ENCODE measurements at places on chromosomes 7 and 10.

DNA sequence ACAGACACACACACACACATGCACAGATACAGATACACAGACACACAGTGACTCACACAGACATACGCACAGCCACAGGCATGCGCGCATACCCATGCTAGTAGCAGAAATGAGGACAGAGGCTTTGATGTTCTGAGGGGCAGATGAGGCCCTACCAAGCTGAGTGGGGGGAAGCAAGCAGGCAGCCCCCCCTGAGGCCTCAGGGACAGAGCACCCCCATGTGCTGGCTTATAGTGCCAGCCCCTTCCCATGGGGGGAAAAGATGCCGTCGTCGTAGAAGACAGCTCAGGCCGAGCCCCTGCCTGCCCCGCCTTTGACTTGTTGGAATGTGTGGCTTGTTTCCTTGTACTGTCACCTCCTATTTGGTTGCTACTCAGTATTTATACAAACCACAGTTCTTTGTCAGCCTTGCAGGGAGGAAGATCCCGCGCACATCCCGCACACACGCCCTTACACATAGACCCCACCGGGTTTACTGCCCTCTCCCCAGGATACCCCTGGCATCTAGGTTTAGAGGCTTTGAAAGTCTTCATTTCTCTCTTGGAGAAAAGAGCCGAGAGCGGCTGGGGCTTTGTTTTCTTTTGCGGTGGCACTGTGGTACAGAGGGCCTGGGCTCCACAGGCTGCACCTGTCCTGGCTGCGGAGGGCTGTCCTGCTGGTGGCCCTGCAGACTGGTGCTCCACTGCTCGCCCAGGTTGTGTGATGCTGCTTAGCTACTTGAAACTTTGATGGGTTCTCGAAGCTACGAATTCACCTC, 112.5 kb downstream of the DOCK1 start:
- DNase-seq, result no peak

GRCh38 chr10:111698711-111699110, 484.9 kb downstream of the GPAM start:
- no peak for DNase-seq

DNA sequence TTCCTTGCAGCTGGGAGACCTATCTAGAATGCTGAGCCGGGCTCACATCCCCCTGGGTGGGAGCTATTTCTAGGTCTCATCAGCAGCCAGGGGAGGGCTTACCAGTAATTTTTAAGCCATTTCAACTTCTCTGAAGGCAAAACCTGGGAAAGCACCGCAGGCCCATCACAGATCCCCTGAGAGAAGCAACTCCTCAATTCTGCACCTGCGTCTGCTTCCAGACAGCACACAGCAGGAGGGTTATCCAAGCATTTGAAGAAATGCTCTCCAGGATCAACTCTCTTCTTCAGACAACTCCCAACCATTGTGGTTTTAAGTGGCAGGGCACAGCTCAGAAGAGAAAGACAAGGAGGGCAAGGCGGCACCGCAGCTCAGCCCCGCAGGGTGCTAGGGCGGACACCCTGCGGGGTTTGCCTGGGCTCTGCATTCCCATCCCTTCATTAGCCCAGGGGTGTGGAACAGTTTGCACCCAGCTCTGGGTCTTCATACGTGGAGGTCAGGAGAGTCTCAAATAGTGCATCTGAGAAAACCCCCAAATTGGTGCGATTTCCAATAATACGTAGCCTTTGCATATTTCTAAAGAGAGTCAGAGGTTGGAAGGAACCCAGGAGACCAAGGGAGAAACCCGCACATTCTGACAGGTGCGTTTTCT, 618.7 kb downstream of the DNAJB6 start:
- DNase-seq, result no peak

DNA sequence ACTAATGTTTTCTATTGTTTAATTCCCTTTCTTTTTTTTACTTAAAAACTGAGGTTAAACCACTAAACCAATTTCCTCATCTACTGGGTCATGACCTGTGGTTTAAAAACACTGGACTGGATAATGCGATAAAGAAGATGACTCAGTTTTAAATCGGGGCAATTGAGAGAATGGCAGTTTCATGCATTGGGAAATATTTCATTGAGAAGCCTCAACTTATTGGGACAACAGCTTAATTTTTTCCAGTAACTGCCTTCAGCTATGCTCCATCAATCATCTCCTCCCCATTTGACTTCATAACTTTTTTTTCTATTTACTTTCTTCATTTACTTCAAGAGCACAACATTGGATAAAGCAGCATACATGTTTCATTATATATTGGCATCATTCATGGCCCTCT, 61.8 kb upstream of the MET start:
- DNase-seq, result no peak

GRCh38 chr7:150799741-150800580, at the start of gene TMEM176B:
Gene TMEM176B, minus strand, starts transcription at chr7:150800364. Its CDS starts 3,795 bp downstream, at chr7:150796569.
- DNase-seq, result no peak

- no peak for DNase-seq
Measured at GRCh38 chr7:68200051-68200670, 1203.5 kb downstream of the TYW1 start.

- no peak for DNase-seq
Measured at GRCh38 chr7:151226560-151226874, 488 bp downstream of the ABCF2 start.

GRCh38 chr7:1812509-1813393, 142.7 kb downstream of the ELFN1 start:
- no peak for DNase-seq

DNA sequence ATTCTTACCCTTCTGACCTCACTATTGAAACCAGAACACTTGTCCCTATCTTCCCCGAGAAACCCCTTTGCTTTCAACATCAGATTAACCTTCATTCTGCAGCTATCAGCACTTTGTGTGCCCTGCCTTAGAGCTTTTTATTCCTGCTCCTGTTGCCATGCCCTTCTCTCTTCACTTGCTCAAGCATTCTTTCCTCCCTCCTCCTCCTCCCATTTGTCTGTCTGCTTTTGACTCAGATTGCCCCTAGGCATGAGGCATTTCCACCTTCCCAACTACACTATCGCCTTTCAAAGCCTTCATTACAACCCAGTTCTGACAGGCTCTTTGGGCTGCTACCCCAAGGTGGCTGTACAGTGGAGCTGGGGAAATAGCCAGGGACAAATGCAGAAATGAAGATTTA, 143.3 kb downstream of the SLC25A13 start:
- no peak for DNase-seq

GRCh38 chr10:86117051-86117450, 249.5 kb downstream of the GRID1 start:
- DNase-seq, result no peak

DNA sequence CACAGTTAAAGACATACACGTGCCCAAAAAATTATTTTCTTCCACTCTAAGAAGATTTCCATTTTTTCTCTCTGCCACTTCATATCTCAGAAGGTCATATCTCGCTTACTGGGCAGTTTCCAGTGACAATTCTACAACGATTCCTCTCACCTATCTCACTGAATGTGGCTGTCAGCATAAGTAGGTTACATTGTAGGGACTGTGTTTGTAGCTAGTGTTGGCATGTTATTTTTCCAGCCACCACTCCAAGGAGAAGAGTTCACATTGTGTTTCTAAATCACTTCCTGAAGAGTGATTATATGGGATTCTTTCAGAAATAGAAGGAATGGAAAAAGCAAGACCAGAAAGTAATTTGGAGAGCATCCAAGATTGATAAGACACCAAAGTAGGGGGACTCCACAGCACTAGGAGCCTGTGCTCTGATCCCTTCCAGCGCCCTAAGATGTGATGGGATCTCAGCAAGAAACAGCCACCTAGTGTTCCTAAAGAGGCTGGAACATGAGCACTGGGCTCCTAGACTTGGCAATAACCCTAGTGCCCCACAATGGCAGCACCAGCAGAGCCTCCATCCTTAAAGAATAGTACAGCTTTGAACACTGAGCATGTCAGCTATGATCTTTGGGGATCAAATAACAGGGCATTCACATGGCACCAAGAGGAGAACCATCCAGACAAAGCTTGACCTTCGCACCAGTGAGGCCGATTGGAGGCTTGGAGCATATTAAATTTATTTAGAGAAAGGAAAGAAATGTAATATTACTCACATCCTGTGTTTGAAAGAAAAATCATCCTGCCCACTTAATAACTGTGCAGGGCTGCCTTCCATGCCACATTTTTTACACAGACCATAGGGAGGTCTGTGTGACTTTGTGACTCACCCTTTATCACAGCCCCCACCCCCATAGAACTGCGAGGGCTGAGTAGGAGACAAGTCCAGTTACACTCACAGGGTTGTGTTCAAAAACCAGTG, 51.8 kb downstream of the CAV1 start:
- no peak for DNase-seq

- no peak for DNase-seq
Measured at GRCh38 chr7:8221567-8221966, 40.4 kb downstream of the ICA1 start.

GRCh38 chr7:147029953-147030352, 913.4 kb downstream of the CNTNAP2 start:
- DNase-seq, result no peak

DNA sequence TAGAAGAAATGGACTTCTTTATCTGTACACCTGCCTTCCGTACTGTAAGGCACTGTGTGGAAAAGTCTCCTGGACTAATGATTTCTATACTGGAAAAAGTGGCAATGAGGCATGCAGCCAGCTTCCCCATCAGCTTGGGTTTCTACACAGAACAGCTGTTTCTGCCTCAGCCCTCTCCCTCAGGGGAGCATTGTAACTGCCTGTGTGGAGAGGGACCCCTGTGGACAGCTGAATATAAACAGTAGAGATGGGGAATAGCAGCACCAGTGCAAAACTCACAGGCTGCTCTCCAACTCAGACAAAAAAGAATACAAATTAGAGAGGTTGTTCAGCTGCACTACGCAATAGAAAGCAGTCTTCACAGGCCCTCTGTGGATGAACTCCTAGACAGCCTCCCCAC, 451.3 kb upstream of the MBL2 start:
- peak; percentile 6 for DNase-seq

DNA sequence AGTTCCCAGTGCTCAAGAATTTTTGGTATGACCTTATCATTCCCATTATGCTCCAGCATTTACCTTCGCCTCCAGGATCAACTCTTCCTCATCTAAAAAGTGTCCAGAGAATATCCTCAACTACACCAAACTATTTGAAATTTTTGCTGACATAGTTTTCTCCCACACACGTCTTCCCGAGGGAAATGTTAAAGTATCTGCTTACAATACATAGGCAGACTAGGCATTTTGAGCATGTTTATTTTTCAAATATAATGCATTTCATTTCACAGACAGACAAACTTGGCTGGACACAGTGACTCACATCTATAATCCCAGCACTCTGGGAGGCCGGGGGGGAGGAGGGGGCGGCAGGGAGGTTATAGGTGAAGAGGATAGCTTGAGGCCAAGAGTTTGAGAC, 177.1 kb upstream of the TRIM24 start:
- no peak for DNase-seq

DNA sequence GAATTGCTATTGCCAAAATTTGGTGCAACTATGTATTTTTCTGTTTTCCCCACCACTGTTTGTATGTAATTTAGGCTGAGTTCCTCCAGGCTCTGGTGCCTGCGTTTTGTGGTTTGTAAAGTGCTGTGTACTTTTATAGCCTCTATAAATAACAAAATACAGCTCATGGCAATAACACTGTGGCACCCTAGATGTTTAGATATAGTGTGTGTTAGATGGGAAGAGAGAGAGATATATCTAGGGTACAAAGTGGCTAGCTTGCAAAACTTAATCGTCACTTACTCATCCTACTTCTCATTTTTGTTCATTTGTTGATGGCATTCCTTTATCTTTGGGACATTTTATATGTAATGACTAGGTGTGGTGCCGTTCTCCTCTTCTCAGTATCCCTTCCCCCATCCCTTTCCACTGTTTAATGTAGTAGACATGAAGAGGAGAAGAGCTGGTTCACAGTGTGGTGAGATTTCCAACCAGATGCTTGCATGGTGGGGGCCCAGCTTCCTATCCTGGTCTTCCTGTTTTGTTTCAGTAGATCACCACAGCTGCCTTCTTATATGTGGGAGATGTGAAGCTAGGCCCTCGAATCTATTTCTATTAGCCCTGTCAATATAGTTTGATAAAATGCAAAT, 115.0 kb downstream of the SND1 start:
- DNase-seq, result no peak

DNA sequence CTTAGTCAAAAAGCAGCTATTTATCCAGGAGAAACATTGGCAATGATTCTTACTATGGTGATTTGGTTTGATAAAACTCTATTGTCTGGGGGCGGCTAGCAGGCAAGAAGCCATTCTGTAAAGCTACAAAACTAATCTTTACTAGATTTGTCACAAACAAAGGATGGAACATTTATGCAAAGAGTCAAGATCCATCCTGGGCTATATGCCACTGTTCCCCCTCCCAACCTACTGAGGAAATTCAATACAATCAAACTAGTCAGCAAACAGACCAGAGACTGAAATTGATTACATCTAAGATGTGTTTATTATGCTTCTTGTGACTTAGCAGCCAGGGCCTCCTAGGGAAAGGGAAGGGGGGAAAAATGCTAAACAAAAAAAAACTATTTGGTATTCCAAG, 397.6 kb downstream of the GPAM start:
- DNase-seq, result no peak

GRCh38 chr7:41732843-41733306, 30.0 kb upstream of the INHBA start:
- no peak for DNase-seq

- no peak for DNase-seq
Measured at GRCh38 chr7:135757719-135758411, 9.3 kb upstream of the FAM180A start.

DNA sequence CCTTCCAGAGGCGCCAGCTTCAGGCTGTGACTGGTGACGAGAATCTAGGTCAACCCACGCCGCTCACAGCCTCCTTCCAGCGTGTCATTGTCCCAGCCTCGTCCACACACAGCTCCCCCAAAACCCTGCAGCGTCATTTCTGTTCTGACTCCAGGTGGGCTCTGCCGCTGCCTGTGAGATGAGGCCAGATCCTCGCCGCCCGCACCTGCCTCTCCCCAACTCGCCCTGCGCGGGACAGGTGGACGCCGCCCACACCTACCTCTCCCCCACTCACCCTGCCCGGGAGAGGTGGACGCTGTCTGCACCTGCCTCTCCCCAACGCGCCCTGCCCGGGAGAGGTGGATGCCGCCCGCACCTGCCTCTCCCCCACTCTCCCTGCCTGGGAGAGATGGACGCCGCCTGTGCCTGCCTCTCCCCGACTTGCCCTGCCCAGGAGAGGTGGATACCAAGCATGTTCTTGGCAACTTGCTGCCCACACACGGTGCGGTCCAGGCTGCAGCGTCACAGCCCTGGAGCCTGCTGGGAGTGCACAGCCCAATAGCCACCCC, 32.0 kb upstream of the CFAP46 start:
- no peak for DNase-seq

DNA sequence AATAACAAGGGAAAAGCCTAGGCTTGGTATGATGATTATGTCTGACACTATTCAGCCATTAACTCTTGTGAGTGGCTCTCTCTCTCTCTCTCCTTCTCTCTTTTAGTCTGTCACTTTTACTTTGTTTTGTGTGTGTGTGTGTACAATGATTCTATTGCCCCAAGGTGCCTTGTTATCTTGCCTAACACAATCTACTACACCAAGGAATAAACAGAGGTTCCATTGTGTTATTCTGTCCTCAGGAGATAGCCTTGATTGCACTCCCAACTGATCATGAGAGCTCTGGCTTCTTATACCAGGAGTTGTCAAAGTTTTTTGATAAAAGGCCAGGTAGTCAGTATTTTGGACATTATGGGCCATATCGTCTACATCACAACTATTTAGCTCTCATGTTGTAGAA, 123.4 kb upstream of the CALCR start:
- no peak for DNase-seq

- DNase-seq, result no peak
Measured at GRCh38 chr7:35805876-35806275, 5.0 kb downstream of the SEPTIN7 start.

- DNase-seq, result no peak
Measured at GRCh38 chr7:158676171-158676840, 28.3 kb downstream of the NCAPG2 start.

GRCh38 chr7:82965088-82966036, 197.3 kb downstream of the PCLO start:
- DNase-seq, result no peak

Measured in smooth muscle cell of the brain vasculature (primary cell).